ENCODE measurements at places on chromosomes 16 and 17.

DNA sequence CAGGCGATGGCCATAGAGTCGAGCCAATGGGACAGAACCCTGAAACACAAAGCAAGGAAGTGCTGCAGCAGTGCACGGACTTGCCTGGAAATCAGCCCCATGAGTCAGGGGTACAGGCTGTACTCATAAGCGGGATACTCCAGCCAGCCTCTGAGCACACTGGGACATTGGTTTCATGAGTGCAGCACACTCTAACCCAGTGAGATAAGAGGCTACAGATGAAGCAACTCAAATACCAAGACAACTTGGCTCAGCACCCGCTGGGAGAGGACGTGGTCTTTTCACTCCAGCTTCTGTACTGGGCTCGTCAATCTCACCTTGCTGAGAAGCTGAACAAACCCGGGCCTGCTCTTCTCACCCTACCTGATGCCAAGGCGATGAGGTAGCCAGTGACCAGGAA lies 98.2 kb downstream of the AXIN2 start:
- no peak for DNase-seq

DNA sequence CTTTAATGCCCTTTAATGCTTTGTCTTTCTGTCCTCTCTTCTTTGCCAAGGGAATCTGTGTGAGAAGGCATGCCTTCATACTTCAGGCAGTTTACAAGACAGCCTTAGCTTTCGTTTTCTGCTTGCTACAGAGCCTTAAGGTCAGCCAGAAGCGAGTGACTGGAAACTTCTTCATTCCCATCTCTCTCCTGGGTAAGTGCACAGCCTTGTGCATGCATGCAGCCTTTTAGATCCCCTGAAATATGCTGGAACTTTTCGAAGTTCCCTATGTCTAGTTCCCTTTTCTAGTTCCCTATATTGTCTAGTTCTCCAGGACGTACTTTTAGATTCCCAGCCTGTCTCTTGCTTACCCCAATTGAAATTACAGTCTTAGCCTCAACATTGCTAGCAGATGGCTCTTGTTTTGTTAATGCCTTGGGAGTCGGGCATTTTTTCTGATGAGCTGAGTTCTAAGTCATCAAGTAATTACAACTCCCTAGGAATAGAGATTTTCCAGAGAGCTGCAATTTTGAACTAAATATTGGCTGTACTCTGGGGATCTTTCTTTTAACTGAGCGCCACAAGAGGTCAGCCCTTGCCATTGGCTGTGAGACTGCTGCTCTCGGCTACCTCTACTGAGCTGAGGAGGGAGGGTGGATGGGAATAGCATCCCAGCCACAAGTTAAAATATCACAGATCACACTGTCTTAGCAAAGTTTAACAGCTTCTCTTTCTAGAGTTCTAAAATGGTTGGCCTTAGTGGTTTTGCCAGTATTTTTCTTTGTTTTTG lies 22.7 kb upstream of the PPM1D start:
- DNase-seq, result no peak

GRCh38 chr16:85681255-85681654 lies 7.5 kb downstream of the GINS2 start:
- no peak for DNase-seq

DNA sequence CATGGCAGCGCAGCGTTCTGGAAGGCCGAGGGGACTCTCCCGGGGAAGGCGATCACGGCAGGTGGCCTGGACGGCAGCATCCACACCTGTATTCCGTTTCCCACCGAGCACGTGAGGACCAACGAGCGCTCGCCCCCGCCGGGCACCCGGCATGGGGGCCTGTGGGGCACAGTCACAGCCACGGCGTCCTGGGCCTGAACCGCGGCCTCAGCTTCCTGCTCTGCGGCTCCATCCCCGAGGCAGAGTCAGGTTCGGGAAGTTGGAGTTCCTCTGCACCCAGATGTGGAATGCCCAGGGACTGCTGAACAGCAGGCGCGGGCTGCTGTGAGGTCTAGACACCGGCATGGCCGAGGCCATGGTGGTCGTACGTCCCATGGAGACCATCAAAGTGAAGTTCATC lies 1713.9 kb downstream of the TP53TG3F start:
- DNase-seq, result no peak

DNA sequence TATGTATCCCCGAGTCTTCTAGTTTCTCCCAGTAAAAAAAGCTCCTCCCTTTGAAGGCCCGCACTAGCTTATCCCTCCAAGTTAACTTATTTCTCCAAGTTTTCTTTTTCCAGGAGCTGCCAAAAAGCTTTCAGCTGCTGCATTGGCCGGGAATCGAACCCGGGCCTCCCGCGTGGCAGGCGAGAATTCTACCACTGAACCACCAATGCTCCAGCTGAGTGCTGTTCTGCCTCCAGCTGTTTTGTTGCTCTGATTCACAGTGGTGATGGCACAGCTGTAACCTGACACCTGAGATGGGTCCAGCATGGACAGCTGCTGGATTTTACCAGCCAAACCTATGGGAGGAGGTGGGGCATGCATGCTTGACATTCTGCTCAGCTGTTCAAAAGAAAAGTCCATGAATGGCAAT lies 22.1 kb downstream of the VAC14 start:
- peak; percentile 86 for DNase-seq

DNA sequence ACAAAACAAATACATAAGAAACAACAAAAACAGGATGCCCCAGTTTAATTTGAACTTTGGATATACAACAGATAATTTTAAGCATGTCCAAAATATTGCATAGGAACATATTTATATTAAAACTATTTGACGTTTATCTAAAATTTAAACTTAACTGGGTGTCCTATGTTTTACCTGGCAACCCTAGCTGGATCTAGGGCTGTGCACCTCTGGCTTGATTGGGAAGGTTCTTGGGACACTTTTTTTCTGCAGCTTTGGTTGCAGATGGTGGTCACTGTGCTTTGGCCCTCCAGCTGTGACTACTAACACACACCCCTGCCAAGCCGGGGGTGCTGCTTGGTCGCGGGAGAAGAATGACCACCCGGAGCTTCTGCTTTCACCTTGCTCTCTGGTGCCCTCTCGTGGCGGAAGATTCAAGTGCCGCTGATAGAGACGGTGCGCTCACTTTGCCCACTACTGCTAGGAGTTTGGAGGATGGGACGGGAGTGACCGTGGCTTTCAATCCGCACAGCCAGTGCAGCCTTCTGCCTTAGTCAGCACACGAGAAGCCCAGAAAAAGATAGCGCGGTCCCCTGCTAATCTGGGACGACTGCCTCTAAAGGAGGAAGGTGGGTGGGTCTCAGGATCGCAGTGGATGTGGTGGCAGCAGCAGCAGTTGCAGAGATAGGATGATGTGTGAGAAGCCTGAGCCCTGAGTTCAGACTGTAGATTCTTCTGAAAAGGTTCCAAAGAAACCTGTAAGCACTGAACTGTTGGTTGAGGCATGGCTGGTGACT lies 6.7 kb downstream of the SPACA3 start:
- DNase-seq, result peak; percentile 98
